ENCODE measurements at places on chromosomes 2 and 18. TPM values are rescaled to one million over a fixed set of nuclear protein-coding genes. Genes with fewer than 3 reads are reported as not detected.

DNA sequence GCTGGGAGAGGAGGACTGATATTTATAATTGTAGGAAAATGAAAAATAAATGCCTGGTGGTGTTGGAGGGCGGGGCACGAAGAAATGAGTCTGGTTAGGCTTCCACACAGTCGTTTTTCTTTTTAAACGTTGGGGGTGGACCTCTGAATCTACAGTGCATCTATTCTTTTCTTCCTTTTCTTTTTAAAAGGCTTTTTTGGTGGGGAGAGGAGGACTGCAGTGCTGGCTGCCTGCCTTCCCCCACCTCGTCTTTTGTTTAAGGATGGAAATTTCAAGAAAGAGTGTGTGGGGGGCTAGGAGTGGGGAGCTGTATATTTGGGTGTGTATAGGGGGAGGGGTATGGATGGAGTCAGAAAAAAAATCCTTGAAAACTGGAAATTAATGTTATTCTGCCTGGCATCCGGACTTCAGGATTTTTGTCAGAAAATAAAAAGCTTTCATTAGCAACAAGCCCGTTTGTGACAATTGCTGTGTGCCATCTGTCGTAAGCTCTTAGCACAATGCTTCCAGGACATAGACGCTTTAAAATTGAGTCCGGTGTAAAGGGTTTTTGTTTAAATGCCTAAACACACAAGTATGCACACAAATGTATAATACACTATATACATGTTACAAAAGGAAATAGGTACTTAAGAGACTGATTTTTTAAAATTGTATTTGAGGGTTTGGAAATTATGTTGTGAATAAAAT lies 1.1 kb downstream of the MAP2 start:
- peaks cover 14% of the 10 kb centered on the region for H3K4me1 ChIP-seq
- no peak overlapping the region for H3K27ac ChIP-seq
- peaks cover 8% of the 10 kb centered on the region for H3K27me3 ChIP-seq
- no peak for DNase-seq

- H3K27ac ChIP-seq: no peak overlapping the region
- no peak for DNase-seq
- H3K36me3 ChIP-seq: no peaks in the 10 kb centered on the region
- H3K4me1 ChIP-seq: no peaks in the 10 kb centered on the region
Measured at GRCh38 chr2:157508676-157509075, 64.8 kb upstream of the CYTIP start.

- peak; percentile 65 for DNase-seq
- peaks cover 78% of the 10 kb centered on the region for H3K4me1 ChIP-seq
- peaks cover 26% of the 10 kb centered on the region for H3K36me3 ChIP-seq
- peak overlapping the region; percentile 99 for H3K27ac ChIP-seq
- no peaks in the 10 kb centered on the region for H3K27me3 ChIP-seq
- H3K4me3 ChIP-seq: peak overlapping the region; percentile 35
Measured at GRCh38 chr2:96146153-96146880, 1.1 kb upstream of the DUSP2 start.

GRCh38 chr2:95049961-95050360 lies 24.5 kb downstream of the MAL start:
- H3K4me1 ChIP-seq: no peaks in the 10 kb centered on the region
- DNase-seq: no peak
- H3K4me3 ChIP-seq: no peak overlapping the region
- no peaks in the 10 kb centered on the region for H3K27me3 ChIP-seq
- no peak overlapping the region for H3K27ac ChIP-seq
- no peaks in the 10 kb centered on the region for H3K36me3 ChIP-seq

The NPC1 gene
- 173 TPM for total RNA-seq

- no peaks in the 10 kb centered on the region for H3K27me3 ChIP-seq
- no peaks in the 10 kb centered on the region for H3K4me1 ChIP-seq
- DNase-seq: no peak
- no peak overlapping the region for H3K4me3 ChIP-seq
- H3K27ac ChIP-seq: no peak overlapping the region
Measured at GRCh38 chr2:203728321-203728720, 21.9 kb downstream of the CD28 start.

DNA sequence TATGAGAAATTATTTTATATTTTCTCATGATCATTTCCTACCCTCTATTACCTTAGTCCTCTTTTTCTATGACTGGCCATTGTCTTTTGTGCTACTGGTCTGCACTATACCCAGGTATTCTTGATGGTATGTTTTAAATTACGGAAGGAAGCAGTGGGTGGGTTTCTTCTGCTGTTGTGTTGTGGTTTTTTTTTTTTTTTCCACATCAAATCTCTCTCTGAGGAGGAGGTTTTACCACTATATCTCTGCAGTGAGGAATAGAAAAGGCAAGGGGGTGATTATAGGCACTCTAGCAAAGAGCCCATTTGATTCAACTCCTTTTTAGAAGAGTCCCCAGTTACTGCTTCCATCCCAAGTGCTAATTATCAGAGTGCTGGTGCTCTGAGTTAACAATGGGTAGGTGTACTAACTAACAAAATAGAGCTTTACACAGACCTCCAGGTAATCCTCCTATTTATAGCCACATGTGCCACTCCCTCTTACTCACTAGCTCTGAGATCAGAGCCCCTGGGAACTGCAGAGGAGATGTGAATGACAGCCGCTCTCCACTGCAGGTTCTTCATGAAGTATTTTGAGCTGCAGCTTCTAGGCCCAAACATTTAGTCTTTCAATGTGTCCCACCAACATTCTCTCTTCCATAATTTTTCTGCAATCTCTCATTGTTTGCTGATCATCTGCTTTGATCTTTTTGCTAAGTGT lies 301.6 kb upstream of the GULP1 start:
- H3K27me3 ChIP-seq: no peaks in the 10 kb centered on the region
- H3K36me3 ChIP-seq: no peaks in the 10 kb centered on the region
- H3K4me3 ChIP-seq: no peak overlapping the region
- H3K27ac ChIP-seq: no peak overlapping the region

GRCh38 chr18:62510789-62511188 lies 12.0 kb upstream of the ZCCHC2 start:
- no peak overlapping the region for H3K4me3 ChIP-seq
- DNase-seq: no peak
- H3K27me3 ChIP-seq: no peaks in the 10 kb centered on the region
- peaks cover 6% of the 10 kb centered on the region for H3K4me1 ChIP-seq

The SMAD2 gene
- total RNA-seq: 160 TPM

DNA sequence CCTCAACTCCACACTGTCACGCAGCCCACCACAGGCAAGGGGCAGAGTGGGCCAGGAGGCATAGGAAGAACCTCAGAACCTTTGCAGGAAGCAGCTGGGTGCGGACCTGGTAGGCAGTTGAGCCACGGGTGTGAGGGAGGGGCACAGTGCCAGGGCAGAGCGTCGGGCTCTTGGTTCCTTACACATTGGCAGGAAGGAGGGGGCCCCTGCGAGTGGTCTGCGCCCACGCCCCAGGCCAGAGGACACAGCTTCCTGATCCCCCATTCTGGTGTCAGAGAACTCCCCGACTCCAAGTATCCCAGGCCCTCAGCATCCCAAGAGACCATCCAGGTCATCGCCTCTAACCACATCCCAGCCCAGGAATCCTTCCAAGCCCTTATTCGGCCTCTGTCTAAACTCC lies 61.5 kb downstream of the TNS1 start:
- H3K27me3 ChIP-seq: no peaks in the 10 kb centered on the region
- H3K36me3 ChIP-seq: no peaks in the 10 kb centered on the region
- no peak for DNase-seq

The OR6B2 gene
- not detected for total RNA-seq

DNA sequence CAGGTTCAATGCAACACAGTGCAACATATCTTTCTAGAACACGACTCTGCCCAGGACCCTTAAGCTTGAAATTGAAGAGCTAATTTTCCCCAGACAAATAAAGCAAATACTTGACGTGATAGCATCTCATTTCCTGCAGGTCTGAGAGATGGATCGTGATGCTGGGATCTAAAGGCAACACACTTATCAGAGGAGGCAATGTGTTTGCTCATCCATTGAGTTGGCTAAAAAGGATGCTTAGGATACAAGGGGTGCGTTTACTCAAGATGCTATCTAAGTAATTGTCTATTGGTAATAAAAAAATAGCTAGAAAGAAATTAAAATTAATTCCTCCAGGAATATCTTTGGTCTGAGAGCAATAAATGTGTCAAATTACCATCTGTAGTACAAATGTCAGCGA lies 129.0 kb downstream of the SOCS6 start:
- no peak overlapping the region for H3K27ac ChIP-seq
- H3K4me3 ChIP-seq: no peak overlapping the region
- no peaks in the 10 kb centered on the region for H3K27me3 ChIP-seq
- DNase-seq: no peak
- H3K36me3 ChIP-seq: no peaks in the 10 kb centered on the region

DNA sequence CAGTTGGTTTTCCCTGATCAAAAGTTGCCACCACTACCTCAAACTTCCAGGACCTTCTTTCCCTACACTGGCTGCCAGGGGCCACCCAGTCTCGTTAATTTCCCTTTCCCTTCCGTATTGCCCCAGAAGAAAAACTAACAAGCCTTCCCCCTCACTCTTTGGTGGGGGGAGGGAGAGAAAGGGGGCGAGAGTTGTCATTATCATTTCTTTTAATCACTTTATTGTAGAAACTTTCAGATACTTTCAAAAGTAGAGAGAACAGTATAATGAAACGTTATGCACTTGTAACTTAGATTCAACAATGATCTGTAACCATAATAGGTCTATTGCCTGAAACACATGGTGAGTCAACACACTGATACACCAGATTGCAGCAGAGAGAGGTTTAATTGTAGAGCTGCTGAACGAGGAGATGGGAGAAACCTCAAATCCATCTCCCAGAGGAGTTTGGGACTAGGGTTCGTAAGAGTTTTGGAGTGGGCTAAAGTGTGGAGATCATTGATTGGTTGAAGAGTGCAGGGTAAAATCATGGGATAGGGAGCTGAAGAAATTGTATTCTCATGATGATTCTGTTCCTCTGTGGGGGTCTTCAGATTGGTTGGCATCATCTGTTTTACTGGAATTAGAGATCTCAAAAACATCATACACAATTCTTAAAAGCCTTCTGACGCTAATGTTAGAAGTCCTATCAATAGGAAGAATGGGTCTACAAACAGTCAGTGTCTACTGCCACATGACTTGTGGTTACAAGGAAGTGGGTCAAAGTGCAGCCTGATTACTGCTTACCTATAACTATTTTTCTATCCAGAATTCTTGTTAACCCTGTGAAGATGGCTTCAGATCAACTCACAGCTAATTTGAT lies 2.6 kb upstream of the RNF149 start:
- H3K27me3 ChIP-seq: no peaks in the 10 kb centered on the region
- H3K4me3 ChIP-seq: no peak overlapping the region
- peaks cover 2% of the 10 kb centered on the region for H3K36me3 ChIP-seq
- no peak for DNase-seq

GRCh38 chr2:38060236-38061018 lies 15.5 kb downstream of the CYP1B1 start:
- no peaks in the 10 kb centered on the region for H3K4me1 ChIP-seq
- H3K27ac ChIP-seq: no peak overlapping the region
- H3K27me3 ChIP-seq: peaks cover 2% of the 10 kb centered on the region
- DNase-seq: no peak
- no peaks in the 10 kb centered on the region for H3K36me3 ChIP-seq

DNA sequence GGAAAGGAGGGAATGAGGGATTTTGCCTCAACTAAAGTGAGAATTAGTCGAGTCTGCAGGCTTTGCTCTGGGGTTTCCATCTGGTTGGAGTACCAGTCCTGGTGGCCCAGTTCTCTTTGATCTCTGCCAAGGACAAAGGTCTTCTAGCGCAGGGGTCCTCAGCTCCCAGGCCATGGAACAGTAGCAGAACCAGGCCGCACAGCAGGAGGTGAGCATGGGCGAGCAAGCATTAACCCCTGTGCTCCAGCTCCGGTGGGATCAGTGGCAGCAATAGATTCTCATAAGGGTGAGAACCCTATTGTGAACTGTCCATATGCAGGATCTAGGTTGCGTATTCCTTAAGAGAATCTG lies 23.9 kb downstream of the MTHFD2 start:
- no peak for DNase-seq
- H3K27ac ChIP-seq: no peak overlapping the region
- H3K36me3 ChIP-seq: peaks cover 12% of the 10 kb centered on the region
- H3K4me3 ChIP-seq: no peak overlapping the region
- no peaks in the 10 kb centered on the region for H3K27me3 ChIP-seq

- H3K27ac ChIP-seq: no peak overlapping the region
- no peak overlapping the region for H3K4me3 ChIP-seq
- H3K4me1 ChIP-seq: peaks cover 32% of the 10 kb centered on the region
- peaks cover 40% of the 10 kb centered on the region for H3K27me3 ChIP-seq
- no peak for DNase-seq
- H3K36me3 ChIP-seq: no peaks in the 10 kb centered on the region
Measured at GRCh38 chr2:219056176-219056895, 4.4 kb downstream of the IHH start.

The DNER gene
- total RNA-seq: not detected

DNA sequence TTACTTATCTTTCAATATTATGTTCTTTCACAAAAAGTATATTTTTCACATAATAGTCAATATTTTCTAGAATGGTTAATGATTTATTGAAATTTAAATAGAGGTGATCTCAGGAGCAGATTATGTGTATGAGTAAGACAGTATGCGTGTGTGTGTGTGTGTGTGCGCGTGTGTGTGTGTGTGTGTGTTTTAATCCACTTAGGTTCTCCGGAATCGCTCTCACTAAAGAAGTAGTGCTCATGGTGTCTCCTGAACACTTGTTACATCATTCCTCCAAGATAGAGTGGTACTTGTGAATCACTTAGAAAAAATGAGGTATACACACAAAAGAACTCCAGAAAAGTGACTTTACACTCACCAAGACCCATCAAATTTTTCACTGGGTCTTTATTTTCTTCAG lies 91.0 kb upstream of the KCNH7 start:
- H3K27me3 ChIP-seq: no peaks in the 10 kb centered on the region
- H3K36me3 ChIP-seq: no peaks in the 10 kb centered on the region
- no peak overlapping the region for H3K27ac ChIP-seq
- DNase-seq: no peak
- H3K4me1 ChIP-seq: no peaks in the 10 kb centered on the region

DNA sequence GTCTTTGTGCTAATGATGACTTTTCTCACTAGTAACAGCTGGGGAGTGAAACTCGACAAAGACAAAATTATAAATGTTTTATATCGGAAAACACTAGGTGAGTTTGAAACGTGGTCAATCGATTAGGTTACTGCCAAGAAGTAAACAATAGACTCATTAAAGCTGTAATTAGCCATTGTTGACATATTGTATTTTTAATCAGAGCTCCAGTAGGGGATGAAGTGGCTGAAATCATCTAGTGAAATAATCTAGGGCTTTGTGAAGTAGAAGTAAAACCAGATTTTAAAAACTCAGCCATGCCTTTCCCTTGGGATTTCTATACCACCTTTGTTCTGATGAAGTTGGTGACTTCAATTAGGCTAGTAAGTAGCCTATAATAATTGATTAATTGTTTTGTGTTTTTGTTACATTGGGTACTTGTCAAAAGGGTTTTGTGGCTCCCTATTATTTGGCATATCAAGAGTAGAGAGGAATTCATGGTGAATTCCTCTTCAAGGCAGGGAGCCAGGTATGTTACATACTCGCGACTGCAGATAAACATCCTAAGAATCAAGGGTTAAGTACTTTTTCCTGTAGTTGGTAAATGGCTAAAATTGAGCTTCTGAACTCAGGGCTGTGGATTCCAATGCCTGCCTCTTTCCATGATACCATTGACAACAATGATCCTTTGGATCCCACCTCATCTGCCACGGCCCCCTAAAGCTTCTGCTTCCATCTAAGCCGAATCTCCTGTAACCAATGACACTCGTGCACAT lies 31.6 kb downstream of the RAB27B start:
- no peak for DNase-seq
- H3K27me3 ChIP-seq: no peaks in the 10 kb centered on the region
- no peaks in the 10 kb centered on the region for H3K36me3 ChIP-seq
- no peak overlapping the region for H3K4me3 ChIP-seq
- no peaks in the 10 kb centered on the region for H3K4me1 ChIP-seq

All from natural killer cell (primary cell).